ENCODE measurements at places on chromosomes 6 and 20.
A peak's percentile ranks its signal among the peaks of the same experiment; 100 is the strongest.

DNA sequence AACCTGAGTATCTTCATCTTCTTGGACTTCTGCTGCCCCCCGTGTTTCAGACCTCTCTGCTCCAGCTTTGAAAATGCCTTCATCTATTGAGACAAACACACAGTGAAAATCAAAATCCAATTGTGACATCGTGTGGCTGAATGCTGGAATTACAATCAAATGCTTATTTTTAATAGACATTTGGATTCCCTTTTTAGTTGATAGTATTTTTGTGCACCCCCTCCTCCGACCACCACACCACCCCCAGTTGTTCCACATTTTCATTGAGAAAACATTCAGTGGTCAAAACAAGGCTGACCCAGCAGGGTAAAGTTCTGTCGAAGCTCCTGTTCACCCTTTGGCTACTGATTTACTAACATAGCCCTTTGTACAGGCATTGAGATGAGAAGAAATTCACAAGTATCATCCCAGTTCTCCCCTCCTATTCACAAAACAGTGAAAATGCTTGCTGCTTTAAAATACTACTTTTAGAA lies 79.0 kb downstream of the NRSN1 start:
- DNase-seq: no peak

- DNase-seq: peak; percentile 18
Observed at GRCh38 chr6:69796073-69796641, 653 bp downstream of the LMBRD1 start.

DNA sequence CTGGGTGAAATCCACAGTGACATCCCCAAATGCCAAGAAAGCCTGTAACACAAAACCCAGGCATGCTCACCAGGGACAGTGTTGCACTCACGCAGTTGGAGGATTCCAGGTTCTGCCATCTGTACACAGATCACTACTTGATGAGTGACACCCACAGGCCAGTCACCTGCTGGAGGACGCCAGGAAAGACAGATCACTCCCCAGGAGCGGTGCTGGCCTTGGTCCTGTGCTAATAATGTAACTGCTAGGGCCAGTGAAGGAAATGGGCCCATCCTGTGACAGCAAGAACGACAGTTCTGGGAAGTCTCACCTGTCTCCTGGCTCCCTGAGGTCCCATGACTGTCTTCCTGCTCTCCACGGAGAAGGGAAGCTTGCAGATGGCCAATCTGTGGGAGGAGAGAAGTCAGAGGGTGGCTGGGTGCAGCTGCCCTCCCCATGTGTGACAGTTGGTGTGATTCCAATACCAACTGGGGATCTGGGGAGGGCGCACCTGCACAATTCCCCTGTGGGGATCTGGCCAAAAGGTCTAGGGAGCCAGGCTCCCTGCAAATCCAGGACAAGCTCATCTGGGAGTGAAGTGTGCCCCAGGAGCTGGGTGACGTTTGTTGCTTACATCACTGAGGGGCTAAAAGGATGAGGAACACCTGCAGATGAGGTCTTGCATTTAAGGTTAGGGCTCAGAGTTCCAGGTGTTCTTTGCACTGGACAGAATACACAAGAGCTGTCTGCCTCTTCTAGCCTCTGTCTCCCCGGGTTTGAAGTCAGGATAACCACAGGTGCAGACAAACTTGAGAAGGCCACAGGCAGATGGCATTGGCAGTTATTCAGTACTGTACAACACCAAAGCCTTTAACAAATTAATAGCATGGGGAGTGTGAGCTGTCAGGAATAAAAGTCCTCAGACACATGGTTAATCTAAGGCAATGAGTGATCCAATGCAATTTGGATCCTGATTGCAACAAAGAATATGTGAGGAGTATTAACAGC lies 10.3 kb downstream of the ZNF337 start:
- DNase-seq: no peak

DNA sequence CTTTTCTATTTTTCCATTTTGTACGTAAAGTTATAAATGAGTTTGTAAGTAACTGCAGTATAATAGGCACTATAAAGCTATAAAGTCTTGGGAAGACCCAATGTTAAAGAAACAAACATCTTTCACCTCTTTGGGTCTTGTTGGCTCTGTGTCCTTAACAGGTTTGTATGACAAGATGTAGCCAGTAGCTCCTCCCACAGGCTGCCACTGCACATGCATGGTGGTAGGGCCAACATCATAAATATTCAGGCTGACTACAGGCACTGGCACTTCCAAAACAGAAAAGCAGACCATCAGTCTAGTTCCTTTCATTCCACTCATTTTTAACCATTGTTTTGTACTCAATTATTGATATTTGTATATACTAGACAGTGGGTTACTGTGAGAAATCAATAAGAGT lies 59.9 kb downstream of the COL12A1 start:
- DNase-seq: no peak

DNA sequence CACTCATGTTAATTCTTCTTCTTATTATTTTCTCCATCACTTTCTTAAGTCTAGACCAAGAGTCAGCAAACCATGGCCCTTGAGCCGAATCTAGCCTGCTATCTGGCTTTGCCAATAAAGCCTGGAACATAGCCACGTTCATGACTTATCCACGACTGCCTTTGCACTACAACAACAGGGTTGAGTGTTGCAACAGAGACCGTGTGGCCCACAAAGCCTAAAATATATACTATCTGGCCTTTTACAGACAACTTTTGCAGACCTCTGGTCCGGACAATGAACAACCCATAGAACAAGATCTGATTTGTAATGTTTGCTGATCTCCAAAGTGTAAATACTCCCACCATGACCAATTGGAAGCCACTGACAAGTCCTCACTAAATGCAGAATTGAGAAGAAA lies 140.5 kb upstream of the CDYL start:
- no peak for DNase-seq

DNA sequence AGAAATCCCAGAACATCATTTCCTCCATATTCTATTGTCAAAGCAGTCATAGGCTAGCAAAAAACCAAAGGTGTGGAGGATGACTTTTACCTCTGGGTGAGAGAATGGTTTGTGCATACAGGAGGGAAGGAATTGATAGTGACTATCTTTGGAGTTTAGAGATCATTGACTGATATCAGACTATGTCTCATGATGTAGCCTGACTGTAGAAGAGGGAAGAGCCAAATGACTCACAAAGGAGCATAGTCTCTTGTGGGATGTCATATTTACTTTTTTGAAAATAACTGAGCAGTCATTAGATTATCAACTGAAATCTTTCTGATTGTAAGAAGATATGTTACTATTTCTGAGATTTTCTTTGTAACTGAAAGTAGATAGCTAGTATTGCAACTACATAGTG lies 158.5 kb downstream of the FLRT3 start:
- DNase-seq: no peak

All from activated naive CD4-positive, alpha-beta T cell (primary cell).